ENCODE measurements at places on chromosomes 1 and 21.

DNA sequence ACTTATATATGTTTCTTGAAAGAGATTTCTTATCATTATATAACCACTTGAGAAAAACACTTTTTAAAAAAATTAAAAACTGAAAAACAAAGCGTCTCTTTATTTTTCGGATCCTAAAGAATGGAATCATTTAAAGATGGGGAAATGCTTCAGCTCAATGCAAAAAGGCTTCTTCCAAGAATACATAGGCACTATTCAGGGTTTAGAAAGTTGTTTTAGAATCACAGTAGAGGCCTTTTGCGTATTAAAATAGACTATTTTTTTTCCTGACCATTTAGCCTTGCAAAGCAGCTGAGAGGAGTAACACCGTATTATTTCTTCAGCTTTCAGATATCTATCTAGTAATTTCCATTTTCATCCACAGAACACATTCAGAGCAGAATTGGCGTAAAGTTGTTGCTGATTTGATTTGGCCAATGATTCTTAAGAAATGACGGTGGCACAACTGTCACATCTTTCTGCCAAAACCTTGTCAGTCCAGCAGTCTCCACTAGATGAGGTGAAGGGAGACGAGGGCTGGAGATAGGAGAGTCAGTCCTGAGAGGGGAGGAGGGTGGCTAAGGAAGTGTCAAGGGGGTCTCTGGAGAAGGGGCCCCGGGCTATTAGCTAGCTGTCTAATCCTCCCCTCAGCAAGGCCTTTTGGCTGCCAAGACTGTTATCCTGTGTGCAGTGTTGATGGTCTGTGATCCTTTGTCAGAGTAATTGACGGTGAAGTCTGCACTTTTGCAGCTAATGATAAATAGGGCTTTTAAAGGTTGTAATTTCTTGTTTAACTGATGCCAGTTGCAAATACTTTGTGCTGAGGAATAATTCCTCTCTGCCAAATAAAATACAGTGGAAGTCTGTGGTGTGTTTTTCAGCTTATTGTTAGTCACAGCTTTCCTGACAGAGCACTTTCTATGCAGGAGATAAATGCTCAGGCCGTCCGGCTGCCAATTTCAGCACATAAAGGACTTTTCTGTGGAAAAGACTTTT lies 34.7 kb downstream of the PRRX1 start:
- DNase-seq: peak; percentile 36

GRCh38 chr1:153372571-153372970 lies 2.9 kb downstream of the S100A12 start:
- DNase-seq: no peak

- DNase-seq: no peak
Measured at GRCh38 chr1:39925721-39926342, 24.1 kb upstream of the MYCL start.

DNA sequence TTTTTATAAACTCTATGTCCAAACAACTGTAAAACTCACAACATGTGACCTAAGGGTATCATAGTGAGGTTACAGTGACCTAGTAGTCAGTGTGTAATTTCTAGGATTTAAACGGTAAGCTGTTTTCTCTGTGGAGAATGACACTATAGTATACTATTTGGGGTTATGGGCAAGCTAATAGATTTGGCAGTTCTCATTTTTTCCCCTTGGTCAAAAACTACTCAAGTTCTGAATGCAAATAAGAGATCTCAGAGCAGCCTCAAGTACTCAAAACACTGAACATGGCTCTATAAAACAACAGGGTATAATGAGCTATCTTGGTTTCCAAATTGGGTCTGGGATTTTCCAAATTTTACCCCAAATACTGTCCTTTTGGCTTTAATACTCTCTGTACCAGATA lies 88.5 kb upstream of the HMCN1 start:
- DNase-seq: no peak

DNA sequence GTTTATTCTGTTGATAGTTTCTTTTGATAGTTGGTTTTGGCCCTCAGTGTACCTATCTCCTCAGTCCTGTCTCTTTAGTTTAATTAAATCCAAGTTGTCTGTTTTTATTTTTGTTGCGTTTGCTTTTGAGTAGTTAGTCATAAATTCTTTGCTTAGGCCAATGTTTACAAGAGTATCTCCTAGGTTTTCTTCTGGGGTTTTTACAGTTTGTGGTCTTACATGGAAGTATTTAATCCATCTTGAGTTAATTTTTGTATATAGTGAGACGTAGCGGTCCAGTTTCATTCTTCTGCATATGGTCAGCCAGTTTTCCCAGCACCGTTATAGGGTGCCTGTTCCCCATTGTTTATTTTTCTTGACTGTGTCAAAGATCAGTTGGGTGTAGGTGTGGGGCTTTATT lies 139.4 kb downstream of the POU2F1 start:
- DNase-seq: no peak

- peak; percentile 48 for DNase-seq
Measured at GRCh38 chr1:15994590-15995351, 9.3 kb upstream of the SRARP start.

- no peak for DNase-seq
Measured at GRCh38 chr1:90387805-90388204, 329.3 kb downstream of the BARHL2 start.

DNA sequence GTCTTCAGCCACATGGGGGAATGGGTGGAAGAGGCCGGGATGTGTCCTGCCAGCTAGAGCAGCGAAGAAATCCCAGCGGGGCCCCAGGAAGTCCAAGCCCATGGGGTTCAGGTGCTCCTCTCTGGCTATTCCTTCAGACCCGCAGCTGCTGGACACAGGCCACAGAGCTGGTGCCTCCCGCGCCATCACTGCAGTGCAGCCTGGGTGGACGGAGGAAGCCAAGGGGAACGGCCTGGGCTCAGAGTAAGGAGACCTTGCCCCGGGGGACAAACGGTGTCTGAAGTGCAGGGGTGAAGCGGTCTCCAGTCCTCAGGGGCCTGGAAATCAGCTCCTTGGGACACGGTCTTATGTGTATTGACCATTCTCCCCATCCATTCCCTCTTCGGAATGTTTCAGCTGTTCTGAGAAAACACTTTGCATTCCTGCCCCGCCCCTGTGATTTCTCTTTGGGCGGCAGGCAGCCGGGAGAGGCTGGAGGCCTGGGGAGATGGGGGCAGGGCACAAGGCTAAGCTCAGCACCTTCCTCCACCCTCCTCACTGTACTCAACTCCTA lies 18.4 kb downstream of the MTHFR start:
- DNase-seq: no peak

DNA sequence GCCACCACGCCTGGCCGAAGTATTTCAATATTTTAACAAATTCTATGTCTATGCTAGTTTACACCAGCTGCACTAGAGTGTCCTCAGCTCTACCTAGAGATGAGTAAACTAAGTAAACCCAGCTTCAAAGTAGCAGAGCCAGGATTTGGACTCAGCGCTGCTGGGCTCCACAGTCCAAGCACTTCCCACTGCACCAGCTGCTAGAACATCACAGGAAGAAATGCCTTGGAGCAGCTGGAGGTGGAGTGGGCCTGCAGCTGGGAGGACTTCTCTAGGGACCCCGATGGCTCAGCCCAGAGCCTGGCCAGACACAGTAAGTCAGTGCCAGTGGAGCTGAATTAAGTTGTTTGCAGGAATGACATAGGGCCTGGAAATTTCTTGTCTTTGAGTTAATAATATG lies 10.2 kb upstream of the SMIM12 start:
- DNase-seq: no peak

DNA sequence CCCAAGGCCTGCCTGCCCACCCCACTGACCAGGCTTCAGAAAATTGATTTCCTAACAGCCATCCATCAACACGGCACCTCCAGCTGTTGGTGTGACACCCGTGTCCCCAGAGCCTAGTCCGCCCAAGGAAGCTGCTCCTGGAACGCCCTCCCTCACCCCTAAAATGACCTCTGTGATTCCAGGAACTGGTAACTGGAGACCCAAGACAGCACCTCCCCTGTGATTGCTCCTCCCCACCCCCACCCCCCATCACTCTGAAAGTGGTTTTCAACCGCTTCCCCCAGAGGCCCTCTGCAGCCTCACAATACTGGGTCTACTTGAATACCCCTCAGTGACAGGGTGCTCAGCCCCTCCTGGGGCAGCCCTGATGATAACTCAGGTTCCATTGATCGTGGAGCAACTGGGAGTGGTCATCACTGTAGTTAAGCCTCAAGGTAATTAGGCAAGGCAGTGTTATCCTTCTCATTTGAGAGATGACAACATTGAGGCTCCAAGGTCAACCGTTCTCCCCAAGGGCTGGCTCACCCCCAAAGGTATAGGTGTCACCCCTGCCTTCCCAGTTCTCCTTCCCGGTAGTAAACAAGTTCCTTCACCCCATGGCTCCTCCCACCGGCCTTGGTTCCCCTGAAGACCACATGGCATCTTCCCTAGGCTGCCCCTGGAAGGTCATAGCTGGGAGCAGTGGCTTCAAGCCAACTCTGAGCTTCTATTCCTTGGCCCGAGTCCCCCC lies 52.0 kb downstream of the TAS1R2 start:
- DNase-seq: no peak

DNA sequence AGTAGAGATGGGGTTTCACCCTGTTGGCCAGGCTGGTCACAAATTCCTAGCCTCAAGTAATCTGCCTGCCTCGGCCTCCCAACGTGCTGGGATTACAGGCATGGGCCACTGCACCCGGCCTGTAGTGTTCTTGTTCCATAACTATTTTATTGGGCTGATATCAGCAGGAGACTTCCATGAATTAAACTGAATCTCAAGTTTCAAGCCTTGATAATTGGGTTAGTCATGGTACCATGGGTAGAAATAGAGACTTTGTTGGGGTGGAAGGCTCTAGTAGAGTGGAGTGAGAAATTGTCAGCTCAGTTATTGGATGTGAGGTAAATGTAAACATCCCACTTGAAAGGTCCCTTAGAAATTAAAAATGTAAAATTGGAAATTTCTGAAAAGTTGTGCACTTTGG lies 419.1 kb downstream of the ADGRL2 start:
- DNase-seq: no peak

DNA sequence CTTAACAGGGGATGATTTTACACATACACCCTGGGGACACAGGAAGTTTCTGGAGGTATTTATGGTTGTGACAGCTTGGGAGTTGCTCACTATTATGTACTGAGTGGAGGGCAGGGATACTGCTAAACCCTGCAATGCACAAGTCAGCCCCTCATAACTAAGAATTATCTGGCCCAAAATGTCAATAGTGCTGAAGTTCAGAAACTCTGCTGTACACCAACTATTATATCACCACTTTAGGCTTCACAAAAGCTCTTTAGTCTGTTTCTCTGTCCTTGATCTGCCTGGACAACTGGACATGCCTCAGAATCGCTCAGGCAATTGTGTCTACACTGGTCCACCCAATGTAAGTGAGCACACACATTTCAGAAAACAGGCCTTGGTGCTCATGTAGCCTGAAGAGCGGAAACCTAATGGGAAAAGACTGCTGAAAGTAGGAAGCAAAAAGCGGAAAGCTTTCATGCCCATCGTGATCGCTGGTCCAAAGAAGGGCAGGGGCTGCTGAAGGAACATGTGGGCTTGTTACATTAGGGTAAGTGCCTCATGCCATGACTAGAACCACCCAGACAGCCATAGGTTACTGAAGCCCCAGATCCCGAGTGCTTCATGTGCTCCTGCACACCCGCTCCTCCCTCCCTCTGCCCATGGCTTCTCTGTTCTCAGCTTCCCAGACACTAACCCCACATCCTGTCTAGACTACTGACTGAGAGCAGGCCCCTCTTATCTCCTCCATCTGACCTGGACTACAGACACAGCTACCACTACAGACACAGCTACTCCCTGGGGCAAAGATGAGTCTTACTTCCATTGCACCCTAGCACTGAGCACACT lies 73.5 kb downstream of the LRIG2 start:
- no peak for DNase-seq

DNA sequence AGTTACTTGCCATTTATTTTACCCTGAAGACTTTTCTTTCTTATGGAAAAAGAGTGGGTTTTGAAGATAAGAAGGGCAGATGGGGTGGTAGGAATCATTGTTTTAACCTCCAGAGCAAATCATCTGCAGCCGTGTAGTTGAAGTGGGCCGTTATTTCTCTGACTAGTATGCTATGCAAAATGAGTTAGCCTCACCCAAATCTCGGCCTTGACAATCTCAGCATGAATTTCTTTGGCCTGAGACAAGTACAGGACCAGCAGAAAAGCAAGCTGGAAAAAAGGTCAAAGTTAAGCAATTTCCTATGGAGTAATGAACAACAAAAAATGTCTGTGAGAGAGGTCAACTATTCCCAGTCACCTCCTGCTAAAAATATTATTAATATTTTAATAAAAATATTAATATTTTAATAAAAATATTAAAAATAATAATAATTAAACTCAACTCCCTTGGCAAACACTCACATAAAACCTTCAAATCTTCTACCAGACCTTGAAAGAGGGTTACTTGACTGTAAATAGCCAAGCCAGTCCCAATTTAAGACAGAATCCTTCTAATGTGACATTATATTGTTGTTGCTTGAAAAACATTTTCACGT lies 6.8 kb upstream of the TEKT2 start:
- DNase-seq: no peak

GRCh38 chr21:42414553-42414927 lies 10.8 kb downstream of the UBASH3A start:
- no peak for DNase-seq

- DNase-seq: no peak
Measured at GRCh38 chr1:226443439-226443838, 35.5 kb upstream of the PARP1 start.

- no peak for DNase-seq
Measured at GRCh38 chr1:232340446-232340845, 289.5 kb downstream of the SIPA1L2 start.

GRCh38 chr1:79497193-79497773 lies 490.8 kb upstream of the ADGRL4 start:
- DNase-seq: peak; percentile 31

GRCh38 chr1:33713058-33713877 lies 150.6 kb upstream of the HMGB4 start:
- DNase-seq: no peak

DNA sequence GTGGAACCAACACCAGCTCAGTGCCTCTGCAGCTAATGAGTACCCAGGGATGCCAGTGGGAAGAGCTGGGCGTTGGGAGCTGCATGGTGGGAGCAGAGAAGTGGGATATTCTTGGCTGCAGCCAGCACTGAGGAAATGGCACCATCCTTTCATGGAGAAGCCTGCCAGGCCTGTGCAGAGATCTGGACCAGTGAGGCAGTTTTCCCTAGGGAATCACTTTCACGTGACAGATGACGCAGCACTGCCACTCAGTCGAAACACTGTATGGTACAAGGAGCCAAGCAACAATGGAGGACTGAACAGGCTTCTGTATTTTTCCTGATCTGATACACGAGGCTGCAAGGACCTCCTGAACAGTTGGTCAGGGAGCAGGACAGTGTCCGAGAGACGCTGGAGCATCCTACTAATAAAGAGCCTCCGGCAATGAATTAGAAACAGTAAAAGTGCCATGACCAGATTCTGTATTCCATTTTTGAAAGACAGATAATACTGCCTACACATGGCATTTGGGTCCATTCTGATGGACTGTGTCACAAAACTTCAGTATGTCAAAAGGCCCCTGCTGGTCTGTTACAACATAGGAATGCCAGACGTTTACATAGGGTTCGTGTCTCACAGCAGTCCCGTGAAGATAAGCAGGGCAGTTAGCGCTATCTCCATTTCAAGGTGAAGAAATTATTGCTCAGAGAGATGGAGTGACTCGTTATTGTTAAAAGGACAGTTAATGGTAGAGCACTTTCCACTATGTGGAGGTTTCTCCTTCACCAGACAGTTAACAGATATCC lies 44.0 kb upstream of the LMO4 start:
- DNase-seq: no peak

GRCh38 chr21:29298348-29299045 lies at the start of gene BACH1:
BACH1 (plus strand) TSS chr21:29298922; CDS start chr21:29321281, 22,359 bp downstream.
- peak; percentile 82 for DNase-seq
